ENCODE measurements at places on chromosomes 7 and 10. TPM values are rescaled to one million over a fixed set of nuclear protein-coding genes. Genes with fewer than 3 reads are reported as not detected.

Gene ACTR3C
- 10.0 TPM for total RNA-seq

Gene TCAF2
- 4.9 TPM for total RNA-seq

Gene MRPS33
- 109 TPM for total RNA-seq

Gene DGKB
- not detected for total RNA-seq

Gene CCDC172
- total RNA-seq, result not detected

Gene JAZF1
- 0.20 TPM for total RNA-seq

Gene AGR2
- 0.98 TPM for total RNA-seq

Gene LDB3
- total RNA-seq, result not detected

Gene HYAL4
- not detected for total RNA-seq

GRCh38 chr10:16927546-16927945 is 110.3 kb upstream of the RSU1 start:
- no peak overlapping the region for H3K27ac ChIP-seq
- no peaks in the 10 kb centered on the region for H3K4me1 ChIP-seq
- no peaks in the 10 kb centered on the region for H3K27me3 ChIP-seq
- no peak overlapping the region for H3K4me3 ChIP-seq
- DNase-seq, result no peak

GRCh38 chr7:17855202-17855601 is 85.1 kb downstream of the SNX13 start:
- H3K27me3 ChIP-seq, result no peaks in the 10 kb centered on the region
- no peak overlapping the region for H3K27ac ChIP-seq
- no peak overlapping the region for H3K4me3 ChIP-seq
- no peaks in the 10 kb centered on the region for H3K4me1 ChIP-seq
- DNase-seq, result no peak

- H3K4me1 ChIP-seq, result no peaks in the 10 kb centered on the region
- no peak overlapping the region for H3K27ac ChIP-seq
- H3K4me3 ChIP-seq, result no peak overlapping the region
- no peak for DNase-seq
- H3K36me3 ChIP-seq, result no peaks in the 10 kb centered on the region
- peaks cover 30% of the 10 kb centered on the region for H3K27me3 ChIP-seq
Measured at GRCh38 chr10:111101796-111102195, 25.0 kb downstream of the ADRA2A start.

GRCh38 chr10:113441220-113441619 is 111.6 kb upstream of the HABP2 start:
- H3K27me3 ChIP-seq, result no peaks in the 10 kb centered on the region
- DNase-seq, result no peak
- H3K4me1 ChIP-seq, result no peaks in the 10 kb centered on the region
- H3K4me3 ChIP-seq, result no peak overlapping the region
- no peaks in the 10 kb centered on the region for H3K36me3 ChIP-seq

GRCh38 chr10:13099144-13099665 is 758 bp upstream of the OPTN start:
- DNase-seq, result peak; percentile 64
- no peaks in the 10 kb centered on the region for H3K36me3 ChIP-seq
- H3K27ac ChIP-seq, result peak overlapping the region; percentile 43
- peak overlapping the region; percentile 61 for H3K4me3 ChIP-seq
- peaks cover 10% of the 10 kb centered on the region for H3K4me1 ChIP-seq

- H3K27me3 ChIP-seq, result no peaks in the 10 kb centered on the region
- no peak overlapping the region for H3K4me3 ChIP-seq
- DNase-seq, result no peak
- no peak overlapping the region for H3K27ac ChIP-seq
Measured at GRCh38 chr7:84181628-84182027, 13.0 kb downstream of the SEMA3A start.

DNA sequence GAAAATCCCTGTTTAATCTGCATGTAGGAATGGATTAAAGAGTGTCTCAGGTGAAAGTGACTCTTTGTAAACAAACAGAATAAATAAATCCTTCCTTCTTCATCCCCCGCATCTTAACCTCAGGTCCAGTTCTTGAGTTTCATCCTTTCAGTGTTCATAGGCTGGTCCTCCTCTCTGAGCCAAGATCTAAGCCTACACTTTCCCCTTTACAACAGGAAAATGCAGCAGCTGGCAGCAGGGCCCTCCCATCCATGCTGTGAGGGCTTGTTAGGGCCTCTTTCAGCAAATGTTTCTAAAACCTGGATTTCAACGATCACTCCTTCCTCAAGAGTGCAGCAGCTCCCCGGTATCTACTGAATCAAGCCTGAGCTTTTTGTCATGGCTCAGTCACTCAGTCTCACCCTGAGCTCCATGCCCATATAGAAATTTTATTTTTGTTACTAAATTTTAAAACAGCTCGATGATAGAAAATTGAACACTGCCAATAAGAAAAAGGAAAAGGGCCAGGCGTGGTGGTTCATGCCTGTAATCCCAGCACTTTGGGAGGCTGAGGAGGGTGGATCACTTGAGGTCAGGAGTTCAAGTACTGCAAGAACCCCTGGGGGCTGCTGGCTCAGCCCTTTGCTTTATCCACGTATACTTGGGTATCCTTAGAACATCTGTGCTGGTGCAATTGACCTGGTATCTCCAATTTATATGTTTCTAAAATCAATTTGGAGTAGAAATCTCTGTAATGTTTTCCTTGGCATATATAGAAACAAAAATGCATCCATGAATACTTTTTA is 15.6 kb downstream of the BLNK start:
- no peaks in the 10 kb centered on the region for H3K27me3 ChIP-seq
- H3K36me3 ChIP-seq, result no peaks in the 10 kb centered on the region
- H3K27ac ChIP-seq, result no peak overlapping the region
- H3K4me1 ChIP-seq, result no peaks in the 10 kb centered on the region
- no peak for DNase-seq
- no peak overlapping the region for H3K4me3 ChIP-seq

GRCh38 chr7:75740846-75741497 is 2.2 kb upstream of the HIP1 start:
- no peaks in the 10 kb centered on the region for H3K27me3 ChIP-seq
- DNase-seq, result peak; percentile 84
- H3K36me3 ChIP-seq, result no peaks in the 10 kb centered on the region
- 0 out of 2 replicates have a peak overlapping the region, but pooled peaks have one; percentile 5 for H3K4me3 ChIP-seq

DNA sequence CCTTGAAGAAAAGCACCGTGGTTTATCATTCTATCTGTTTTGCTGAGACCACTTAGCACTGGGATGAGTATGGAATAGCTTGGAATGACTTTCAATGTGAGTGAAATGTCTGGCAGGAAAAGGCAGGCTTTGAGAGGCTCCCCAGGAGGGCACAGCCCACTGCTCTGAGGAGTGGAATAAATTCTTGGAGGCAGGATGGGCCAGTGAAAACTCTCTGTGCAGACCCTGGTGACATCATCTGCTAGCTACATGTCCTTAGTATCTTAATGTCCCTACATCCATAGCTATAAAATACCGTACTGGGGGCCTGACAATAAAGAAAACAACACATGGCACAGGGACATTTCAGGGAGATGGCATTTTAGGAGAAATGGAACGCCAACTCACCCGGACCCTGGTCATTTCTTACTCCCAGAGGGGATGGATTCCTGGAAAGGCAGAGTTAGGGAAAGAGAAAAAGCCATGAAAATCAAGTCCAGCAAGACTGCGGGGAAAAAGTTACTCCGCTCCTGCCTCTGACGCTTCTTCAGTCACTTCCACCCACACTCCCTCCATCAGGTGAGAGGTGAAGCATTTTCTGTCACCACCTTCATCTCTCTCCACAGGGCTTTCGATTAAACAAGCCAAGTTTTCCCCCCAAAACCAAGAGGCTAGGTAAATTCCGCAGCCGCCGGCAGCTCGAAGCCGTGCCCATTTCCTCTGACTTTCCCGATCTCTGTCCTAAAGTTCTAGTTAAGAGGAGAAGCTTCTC is 991 bp downstream of the ZNF239 start:
- peaks cover 42% of the 10 kb centered on the region for H3K36me3 ChIP-seq
- H3K27ac ChIP-seq, result peak overlapping the region; percentile 80
- peaks cover 17% of the 10 kb centered on the region for H3K4me1 ChIP-seq
- H3K27me3 ChIP-seq, result no peaks in the 10 kb centered on the region
- no peak for DNase-seq
- H3K4me3 ChIP-seq, result peak overlapping the region; percentile 61

DNA sequence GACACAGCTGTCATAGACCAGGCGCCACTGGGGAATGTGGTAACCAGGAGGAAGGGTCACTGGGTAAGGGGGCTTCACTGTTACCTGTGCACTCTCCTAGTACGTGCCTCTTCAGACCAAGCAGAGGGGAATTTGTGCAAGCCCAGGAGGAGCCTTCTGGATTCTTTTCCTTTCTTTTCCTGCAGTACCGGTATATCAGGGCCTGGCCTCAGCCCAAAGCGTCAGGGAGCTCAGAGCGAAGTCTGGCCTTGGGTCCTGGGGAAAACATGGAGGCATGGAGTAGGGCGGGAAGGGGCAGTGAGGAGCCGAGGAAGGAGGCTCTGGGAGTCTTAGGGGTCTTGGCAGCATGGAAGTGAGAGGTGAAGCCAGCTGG is 133.6 kb upstream of the GDF10 start:
- 0 out of 2 replicates have a peak, but pooled peaks cover 3% of the 10 kb centered on the region for H3K4me1 ChIP-seq
- H3K36me3 ChIP-seq, result no peaks in the 10 kb centered on the region
- DNase-seq, result no peak
- H3K4me3 ChIP-seq, result no peak overlapping the region
- H3K27ac ChIP-seq, result no peak overlapping the region

- no peaks in the 10 kb centered on the region for H3K36me3 ChIP-seq
- no peaks in the 10 kb centered on the region for H3K4me1 ChIP-seq
- DNase-seq, result peak; percentile 15
- H3K27ac ChIP-seq, result no peak overlapping the region
- 0 out of 3 replicates have a peak, but pooled peaks cover 2% of the 10 kb centered on the region for H3K27me3 ChIP-seq
Measured at GRCh38 chr7:25839084-25839769, 312.8 kb upstream of the NFE2L3 start.

DNA sequence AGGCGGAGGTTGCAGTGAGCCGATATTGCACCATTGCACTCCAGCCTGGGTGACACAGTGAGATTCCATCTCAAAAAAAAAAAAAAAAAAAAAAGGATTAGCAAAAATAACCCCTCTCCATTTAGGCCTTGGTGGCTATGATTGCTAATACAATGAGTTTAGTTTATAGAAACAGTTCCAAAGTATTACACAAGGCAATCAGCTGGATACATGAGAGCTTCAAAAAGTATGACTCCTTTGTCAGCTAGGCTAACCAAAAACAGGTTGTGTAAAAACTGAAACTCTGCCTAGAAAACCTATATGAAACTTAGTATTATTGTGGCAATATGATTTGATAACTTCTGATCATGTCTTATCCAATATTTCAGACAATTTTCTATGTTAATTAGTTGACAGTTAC is 57.2 kb downstream of the SUGCT start:
- no peak for DNase-seq
- H3K27me3 ChIP-seq, result no peaks in the 10 kb centered on the region
- H3K36me3 ChIP-seq, result no peaks in the 10 kb centered on the region
- H3K4me1 ChIP-seq, result no peaks in the 10 kb centered on the region
- H3K4me3 ChIP-seq, result no peak overlapping the region
- H3K27ac ChIP-seq, result no peak overlapping the region

- H3K4me1 ChIP-seq, result no peaks in the 10 kb centered on the region
- DNase-seq, result peak; percentile 13
- no peak overlapping the region for H3K27ac ChIP-seq
- H3K36me3 ChIP-seq, result no peaks in the 10 kb centered on the region
- no peaks in the 10 kb centered on the region for H3K27me3 ChIP-seq
Measured at GRCh38 chr10:86583983-86584382, 62.4 kb upstream of the WAPL start.

DNA sequence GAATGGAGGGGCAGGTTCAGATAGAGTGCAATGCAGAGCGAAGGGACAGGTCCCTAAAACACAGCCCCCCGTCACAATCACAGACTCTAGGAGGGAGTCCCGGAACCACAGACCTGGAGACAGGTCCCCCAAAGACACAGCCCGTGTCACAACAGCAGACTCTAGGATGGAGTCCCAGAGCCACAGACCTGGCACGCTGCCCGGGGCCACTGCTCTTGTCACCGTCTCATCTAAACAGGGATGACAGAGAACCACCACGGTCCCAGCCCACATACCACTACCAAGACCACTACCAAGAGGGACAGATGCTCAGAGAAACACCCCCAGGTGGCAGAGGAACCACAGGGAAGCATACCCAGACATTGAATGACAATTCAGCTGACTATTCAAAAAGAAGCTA is 183.9 kb downstream of the TCERG1L start:
- no peak for DNase-seq
- H3K27me3 ChIP-seq, result peaks cover 2% of the 10 kb centered on the region
- H3K36me3 ChIP-seq, result no peaks in the 10 kb centered on the region
- H3K27ac ChIP-seq, result no peak overlapping the region
- no peak overlapping the region for H3K4me3 ChIP-seq

DNA sequence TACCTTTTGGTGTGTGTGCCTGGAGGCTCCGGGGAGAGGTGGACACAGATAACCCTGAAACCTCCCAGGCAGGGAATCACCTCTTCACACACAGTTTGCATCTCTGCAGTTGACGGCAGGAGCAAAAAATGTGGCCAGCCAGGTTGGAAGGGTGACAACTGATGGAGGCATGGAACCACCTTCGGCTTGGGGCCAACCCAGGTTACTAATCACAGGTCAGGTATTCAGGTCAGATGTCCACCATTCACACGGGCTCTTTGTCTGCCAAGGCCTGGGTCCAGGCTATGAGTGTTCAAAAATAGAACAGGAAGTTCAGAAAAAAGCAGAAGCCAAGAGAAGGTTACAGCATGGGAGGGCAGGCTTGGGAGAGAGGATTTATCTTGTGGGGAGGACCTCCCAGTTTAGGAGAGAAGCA is 137.2 kb upstream of the EFCAB10 start:
- no peak for DNase-seq
- no peak overlapping the region for H3K27ac ChIP-seq
- peaks cover 6% of the 10 kb centered on the region for H3K27me3 ChIP-seq

DNA sequence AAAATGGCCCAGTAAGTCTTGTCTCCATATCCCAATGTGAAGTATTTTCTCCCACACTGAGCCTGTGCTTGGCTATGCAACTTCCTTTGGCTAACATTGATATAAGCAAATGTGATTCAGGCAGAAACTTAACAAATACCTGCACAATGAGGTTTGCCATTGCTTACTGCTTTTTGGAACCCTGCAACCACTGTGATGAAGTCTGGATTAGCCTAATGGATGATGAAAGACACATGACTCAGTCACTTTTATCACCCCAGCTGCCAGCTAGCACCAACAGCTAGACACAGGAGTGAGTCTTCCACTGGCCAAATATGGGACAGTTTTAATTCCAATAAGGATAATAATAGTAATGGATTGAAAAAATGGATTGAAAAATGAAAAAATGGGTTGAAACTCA is 854.5 kb downstream of the GRM8 start:
- no peak overlapping the region for H3K4me3 ChIP-seq
- no peaks in the 10 kb centered on the region for H3K4me1 ChIP-seq
- no peaks in the 10 kb centered on the region for H3K27me3 ChIP-seq
- no peak overlapping the region for H3K27ac ChIP-seq

- peaks cover 68% of the 10 kb centered on the region for H3K4me1 ChIP-seq
- no peak for DNase-seq
- H3K27ac ChIP-seq, result no peak overlapping the region
- no peaks in the 10 kb centered on the region for H3K27me3 ChIP-seq
- no peaks in the 10 kb centered on the region for H3K36me3 ChIP-seq
- no peak overlapping the region for H3K4me3 ChIP-seq
Measured at GRCh38 chr10:50541921-50542320, 81.8 kb downstream of the SGMS1 start.

Measured in K562 (cell line).